ENCODE measurements at places on chromosomes 2 and 18.

DNA sequence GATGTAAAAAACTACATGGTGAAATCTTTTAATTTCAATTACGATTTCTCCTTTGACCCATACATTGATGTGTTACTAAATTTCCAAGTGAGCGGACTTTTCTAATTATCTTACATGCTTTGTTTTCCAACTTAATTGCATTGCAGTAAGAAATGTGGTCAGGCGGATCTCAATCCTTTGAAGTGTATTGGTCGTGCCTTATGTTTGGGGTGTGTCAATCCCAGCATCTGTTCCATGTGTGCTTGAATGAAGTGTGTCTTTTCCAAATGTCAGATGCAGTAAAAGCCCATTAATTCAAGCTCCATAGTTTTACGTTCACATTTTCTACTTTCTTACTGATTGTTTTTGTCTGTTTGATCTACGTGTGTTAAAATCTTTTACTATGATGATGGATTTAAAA lies 113.1 kb downstream of the UXS1 start:
- no peak for DNase-seq

DNA sequence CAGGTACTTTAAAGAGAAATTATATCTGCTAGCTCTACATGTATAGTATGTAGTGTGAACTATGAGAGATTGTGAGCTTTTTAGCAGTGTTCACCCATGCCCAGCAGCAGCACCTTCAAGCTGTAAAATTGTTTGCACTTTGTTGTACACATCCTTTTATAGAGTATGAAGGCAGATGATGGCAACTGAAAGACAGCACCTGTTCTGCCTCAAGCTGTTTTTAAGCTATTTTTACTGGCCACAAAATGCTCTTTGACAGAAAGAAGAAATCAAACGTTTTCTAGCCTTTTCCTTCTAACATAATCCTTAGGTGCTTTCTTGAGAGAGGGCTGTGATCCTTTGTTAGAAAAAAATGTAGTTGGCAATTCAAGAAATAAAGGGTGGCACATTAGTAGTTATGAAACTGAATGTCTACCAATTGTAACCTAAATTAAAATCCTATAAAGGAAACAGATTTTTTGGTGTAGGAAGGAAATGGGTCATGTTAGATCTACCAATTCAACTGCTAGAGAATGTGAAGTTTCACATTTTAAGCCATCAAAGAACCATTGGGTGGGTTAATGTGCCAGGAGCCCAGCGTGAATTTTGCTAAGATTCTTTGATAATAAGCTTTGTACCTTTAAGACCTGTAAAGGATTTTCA lies 59.5 kb downstream of the R3HDM1 start:
- DNase-seq = no peak

GRCh38 chr18:13455960-13456481 lies 237.5 kb downstream of the LDLRAD4 start:
- DNase-seq = no peak

- no peak for DNase-seq
These were observed 24.9 kb upstream of the GALNT3 start for GRCh38 chr2:165818920-165819319.

Data from cardiac muscle cell (in vitro differentiated cells and primary cell).